GM13977 (cell line): ENCODE measurements at places on chromosomes 5 and 9.

DNA sequence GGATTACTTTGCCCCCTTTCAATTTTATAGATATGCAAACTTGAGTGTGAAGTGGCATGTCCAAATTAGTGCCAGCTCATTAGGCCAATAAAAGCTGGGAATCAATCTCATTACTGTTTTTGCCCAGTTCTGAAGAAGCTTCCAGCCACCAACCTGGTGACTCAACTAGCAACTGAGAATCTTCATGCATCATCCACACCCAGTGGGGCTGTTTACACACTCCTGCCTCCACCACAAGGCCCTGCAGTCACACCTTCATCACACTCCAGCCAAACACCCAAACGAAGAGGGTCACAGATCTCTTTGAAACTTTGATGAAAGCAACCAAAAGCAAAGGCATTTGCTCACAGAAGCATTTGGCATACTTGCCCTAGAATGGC is 41.3 kb upstream of the S1PR3 start:
- DNase-seq: no peak

DNA sequence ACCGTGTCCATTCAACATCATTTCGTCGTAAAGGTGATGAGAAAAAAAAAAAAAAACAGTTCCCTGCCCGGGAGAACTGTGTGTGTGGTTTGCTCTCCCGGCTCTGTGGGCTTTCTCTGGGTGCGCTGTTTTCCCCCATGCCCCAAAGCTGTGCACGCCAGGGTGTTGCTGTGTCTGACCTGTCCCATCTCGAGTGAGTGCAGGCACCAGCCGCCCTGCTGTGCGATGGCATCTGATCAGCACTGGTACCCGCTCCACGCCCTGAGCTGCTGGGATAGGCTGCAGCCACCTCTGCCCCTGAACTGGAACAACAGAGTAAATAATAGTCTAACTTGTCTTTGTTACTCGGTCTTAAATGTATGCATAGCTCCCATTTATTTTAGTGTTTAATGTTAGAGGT is 33.3 kb downstream of the CEP72 start:
- no peak for DNase-seq

GRCh38 chr5:142571371-142571770 is 114.5 kb downstream of the FGF1 start:
- no peak for DNase-seq

GRCh38 chr5:62680121-62680520 is 101.5 kb downstream of the LRRC70 start:
- DNase-seq: no peak

- DNase-seq: no peak
Observed at GRCh38 chr9:98314381-98315066, 59.1 kb upstream of the TBC1D2 start.

- no peak for DNase-seq
Observed at GRCh38 chr9:118529210-118529609, 825.0 kb downstream of the TLR4 start.

- DNase-seq: no peak
Observed at GRCh38 chr9:4491626-4491975, 1.3 kb downstream of the SLC1A1 start.

GRCh38 chr9:99253772-99254431 is 31.8 kb downstream of the SEC61B start:
- peak; percentile 83 for DNase-seq

DNA sequence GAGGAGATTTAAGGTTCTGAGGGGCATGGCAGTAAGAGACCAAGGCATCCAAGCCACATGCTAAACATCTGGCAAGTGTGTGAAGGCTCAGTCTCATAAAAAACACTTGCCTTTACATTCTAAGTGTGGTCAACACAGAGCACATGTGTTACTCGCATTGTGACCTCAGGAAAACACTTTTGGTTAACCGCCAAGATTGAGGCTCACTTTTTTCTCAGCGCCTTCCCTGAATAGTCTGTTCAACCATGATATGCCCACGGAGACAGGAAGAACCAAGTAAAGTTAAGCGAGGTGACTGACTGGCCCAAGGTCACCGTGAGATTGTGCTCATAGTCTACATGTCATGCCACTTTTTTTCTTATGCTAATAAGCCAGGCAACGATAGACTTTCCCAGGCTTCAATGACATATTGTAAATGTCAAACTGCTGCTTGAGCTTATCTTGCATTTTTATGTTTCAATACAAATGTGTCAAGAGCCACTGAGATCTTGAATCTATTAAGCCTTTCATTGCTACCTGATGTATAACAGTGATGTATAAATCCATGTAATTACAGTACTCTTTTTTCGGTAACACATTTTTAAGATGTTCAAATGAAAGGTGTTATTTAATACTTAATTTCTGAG is 21.1 kb upstream of the IL9 start:
- no peak for DNase-seq

- DNase-seq: peak; percentile 96
Observed at GRCh38 chr5:139392678-139393496, 2.0 kb downstream of the PROB1 start.

GRCh38 chr9:136769710-136770191 is 5.4 kb upstream of the LCN15 start:
- peak; percentile 26 for DNase-seq

- no peak for DNase-seq
Observed at GRCh38 chr9:21165516-21165915, 944 bp downstream of the IFNA21 start.

GRCh38 chr9:3525096-3525835 is 535 bp downstream of the RFX3 start:
- DNase-seq: no peak

DNA sequence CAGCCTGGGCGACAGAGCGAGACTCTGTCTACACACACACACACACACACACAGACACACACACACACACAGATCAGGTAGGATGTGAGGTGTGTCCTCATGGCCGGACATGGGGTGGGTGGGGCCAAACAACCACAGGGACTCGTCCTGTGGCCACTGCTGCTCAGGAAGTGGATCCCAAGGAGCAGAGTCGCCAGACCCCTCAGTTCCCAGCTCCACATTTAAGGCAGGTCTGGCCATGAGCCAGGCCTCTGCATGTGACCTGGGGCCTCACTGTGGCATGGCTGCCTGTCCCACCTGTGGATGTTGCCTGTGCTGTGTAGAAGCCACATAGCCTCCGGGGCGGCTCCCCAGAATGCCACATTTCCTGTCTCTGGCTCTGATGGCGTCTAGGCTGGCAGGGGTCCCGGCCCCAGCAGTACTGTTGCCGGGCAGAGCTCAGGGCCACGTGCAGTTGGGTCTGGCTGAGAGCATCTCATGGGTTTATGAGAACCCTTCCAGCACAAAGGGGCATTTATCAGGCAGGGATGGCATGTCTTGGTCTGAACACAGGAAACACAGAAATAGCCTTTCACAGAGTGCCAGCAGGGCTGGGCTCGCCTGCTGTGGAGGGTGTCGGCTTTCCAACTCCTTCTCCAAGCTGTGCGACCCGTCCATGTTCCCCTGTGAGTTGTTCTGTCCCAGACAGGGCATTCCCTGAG is 9.9 kb upstream of the NINJ1 start:
- DNase-seq: no peak

GRCh38 chr5:1564182-1564748 is 40.5 kb upstream of the LPCAT1 start:
- DNase-seq: no peak

- no peak for DNase-seq
Observed at GRCh38 chr9:107744873-107745272, 255.3 kb upstream of the KLF4 start.

GRCh38 chr5:17223367-17224185 is 6.1 kb downstream of the BASP1 start:
- peak; percentile 31 for DNase-seq

DNA sequence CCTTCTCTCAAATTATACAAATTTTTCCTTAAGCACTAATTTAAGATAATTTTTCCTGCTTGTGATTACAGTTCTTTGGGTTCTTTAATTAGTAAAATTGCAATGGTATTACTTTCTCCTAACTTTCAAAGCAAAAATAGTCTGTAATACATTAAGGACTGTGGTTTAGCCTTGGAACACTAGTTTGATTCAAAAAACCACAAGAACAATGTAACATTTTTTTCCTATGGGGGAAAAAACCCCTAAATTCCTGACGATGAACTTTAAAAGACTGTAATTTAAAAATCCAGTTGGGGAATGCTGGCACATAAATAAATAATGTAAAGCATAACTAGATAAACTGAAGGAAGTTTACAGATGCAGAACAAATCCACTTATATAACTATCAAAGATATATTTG is 65.3 kb downstream of the CDC14B start:
- DNase-seq: no peak

- DNase-seq: no peak
Observed at GRCh38 chr5:173045474-173045873, 10.7 kb upstream of the CREBRF start.

DNA sequence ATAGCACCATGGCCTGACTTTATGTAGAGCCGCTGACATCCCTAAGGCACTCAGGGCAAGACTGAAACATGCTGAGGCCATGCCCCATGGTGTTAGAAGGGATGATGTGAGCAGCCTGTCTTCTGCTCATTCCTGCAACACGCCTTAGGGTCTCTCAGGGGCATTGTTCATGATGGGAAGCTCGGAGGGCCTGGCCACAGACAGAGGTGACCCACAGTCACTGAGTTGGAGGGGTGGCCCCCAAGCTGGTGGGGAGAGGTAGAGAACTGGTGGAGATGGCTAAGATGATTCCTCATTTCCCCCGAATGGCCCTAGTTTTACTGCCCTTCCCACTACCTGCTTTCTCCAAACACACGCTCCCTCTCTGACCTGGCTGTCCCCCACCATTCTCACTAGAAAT is 135.2 kb downstream of the BARX1 start:
- peak; percentile 5 for DNase-seq
